ENCODE measurements at places on chromosomes 6 and 20.

DNA sequence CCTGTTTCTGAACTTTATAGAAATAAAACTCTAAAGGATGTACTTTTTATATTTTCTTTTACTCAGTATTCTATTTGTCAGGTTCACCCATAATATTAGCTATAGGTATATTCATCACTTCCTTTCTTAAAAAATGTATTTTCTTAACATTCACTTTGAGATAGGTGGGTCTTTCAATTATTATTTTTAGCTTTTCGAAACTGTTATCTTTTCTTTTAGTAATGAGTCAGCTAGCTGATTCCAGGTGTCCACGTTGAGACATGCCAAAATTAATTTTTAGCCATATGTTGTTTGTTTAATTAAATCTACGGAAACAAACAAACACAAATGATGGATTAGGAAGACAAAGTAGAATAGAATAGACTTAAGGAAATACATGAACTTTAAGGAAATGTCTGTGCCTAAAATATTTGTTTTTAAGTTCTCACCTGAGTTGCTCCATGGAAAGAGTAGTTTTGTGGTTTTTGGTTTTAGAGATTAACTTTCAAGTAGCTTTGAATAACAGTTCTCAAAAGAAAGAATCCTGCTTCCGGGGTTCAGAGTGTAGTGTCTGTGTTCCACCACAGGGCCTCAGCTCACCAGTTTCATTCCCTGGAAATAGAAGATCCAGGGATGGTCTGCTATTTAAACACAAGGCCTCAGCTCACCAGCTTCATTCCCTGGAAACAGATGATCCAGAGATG is 435.0 kb downstream of the HAO1 start:
- DNase-seq: no peak

DNA sequence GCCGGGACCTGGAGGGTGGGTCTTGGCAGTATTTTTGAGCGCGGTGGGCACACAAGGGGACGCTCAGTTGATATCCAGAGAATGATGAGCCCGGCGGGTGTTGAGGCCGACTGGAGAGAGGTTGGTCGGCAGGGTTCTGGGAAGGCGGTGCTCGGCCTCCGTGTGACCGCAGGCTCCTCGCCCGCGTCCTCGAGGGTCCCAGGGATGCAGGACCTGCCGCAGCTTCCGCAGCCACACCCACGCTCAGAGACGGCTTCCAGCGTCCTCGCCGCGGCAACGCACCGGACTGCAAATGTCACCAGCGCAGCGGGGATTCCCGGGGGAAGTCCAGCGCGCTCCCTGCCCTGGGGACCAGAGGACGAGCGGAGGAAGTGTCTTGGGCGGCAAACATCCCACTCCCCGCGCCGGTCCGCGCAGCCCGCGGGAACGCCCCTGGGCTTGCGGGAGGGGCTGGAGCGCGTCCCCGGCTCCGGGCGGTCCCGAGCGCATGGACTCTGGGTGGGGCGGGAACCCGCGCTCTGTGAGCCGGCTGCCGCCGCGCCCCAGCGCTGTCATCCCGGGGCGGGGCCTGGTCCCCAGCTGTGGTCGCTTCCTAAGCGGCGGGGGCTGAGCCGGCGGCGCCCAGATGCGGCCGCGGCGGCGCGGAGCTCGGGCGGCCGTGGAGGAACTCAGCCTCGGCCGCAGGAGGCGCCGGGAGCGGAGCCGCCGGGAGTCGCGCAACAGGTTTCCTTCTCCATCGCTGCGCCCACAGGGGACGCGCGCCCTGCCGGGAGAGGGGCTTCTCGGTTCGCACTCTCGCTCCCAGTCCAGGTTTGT is at the start of gene STX11:
TSS of gene STX11 (plus strand) at position 624 of the 816 bp plus-strand sequence. CDS start 36,111 bp downstream, outside the sequence.
- DNase-seq: peak; percentile 85

DNA sequence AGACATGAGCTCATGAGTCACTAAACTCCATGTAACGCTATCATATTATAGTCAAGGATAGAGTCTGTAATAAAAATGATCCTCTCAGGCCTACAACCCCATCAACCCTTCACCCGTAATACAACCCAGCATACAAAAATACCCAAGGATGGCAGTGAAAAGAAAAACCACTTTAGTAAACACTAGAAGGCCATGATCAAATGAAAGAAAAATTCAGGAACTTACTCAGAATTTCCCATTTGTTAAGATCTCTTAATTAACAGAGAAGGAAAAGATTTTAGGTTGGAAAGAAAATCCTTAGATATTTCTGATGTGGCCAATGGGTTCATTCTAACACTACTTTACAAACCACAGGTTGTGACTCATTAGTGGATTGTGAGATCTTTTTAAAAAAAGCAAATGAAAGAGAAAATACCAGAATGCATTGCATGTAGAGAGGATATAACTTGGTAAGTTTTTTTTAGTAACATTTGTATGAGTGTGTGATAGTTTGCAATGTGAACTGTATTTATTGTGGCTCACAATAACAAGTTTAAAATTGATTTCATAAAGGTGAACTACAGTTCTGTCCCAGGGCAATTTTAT is 8.0 kb upstream of the UBE2J1 start:
- DNase-seq: no peak

DNA sequence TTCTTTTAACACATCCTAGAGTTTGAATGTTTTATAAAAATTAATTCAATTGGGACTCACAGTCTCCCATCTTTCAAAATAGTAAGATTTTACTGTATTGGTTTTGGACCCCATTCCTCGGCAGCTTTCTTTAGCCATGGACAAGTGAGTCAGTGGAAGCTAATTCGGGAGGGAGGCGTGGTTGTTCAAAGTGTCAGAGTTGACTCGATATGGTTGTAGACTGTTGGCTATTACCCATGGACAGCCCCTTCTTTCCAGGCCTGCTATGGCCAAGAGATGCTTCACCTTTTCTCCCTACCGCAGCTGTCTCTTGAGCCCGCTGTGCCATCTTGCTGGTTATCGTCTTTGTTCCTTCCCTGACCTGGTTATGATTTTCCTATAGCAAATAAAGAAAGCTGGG is 243.0 kb downstream of the CD83 start:
- DNase-seq: no peak

- DNase-seq: no peak
These were observed 162.0 kb upstream of the SOX4 start for GRCh38 chr6:21431526-21431925.

DNA sequence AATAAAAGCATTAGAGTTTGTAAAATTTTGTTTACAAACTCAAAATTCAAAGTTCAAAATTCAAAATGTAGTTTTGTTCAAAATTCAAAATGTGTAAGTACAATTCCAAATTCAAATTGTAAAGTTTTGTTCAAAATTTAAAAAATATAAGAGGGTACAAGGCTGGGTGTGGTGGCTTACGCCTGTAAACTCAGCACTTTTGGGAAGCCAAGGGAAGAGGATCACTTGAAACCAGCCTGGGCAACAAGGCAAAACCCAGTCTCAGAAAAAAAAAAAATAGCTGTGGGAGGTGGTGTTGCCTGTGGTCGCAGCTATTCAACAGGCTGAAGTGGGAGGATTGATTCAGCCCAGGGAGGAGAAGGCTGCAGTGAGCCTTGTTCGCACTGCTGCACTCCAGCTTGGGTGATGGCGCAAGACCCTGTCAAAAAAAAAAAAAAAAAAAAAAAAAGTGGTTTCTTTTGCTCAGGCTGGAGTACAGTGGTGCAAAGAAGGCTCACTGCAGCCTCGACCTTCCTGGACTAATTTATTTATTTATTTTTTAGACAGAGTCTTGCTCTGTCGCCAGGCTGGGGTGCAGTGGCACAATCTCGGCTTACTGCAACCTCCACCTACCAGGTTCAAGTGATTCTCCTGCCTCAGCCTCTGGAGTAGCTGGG is 5.4 kb upstream of the ZBTB12 start:
- no peak for DNase-seq

DNA sequence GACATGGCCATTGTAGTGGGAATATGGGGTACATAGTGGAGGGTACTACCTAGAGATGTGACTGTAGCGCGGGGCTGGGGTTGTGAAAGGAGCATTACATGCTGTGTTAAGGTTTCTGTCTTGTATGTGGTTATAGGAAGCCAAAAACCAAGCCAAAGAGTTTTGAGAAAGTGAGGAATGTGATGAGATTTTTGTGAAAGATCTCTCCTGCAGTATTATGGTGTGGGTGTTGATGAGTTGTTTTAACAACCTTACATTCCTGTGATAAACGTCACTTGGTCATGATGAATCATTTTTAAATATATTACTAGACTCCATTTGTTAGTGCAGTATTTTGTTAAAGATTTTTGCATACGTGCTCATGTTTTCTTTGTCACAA is 48.9 kb downstream of the ZFAND3 start:
- no peak for DNase-seq

DNA sequence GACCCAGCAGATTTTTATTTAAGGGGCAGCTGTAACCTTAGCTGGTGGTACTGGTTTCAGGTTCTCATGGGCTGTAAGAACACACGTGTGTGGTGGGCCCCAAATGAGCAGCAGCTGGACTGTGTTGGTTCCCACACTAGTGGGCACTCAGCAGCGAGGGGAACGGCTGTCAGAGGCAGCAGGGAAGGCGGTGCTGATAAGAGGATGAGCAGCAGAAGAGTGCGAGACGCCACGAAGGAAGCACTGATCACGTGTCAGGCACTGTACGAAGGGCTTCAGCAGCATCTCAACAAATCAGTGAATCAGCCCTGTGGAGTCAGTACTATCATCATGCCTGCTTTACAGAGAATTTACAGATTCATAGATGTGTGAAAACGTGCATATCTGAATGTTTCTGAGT is 41.0 kb upstream of the EMILIN3 start:
- DNase-seq: no peak

GRCh38 chr6:155223646-155224451 is 40.0 kb upstream of the CLDN20 start:
- DNase-seq: peak; percentile 63

DNA sequence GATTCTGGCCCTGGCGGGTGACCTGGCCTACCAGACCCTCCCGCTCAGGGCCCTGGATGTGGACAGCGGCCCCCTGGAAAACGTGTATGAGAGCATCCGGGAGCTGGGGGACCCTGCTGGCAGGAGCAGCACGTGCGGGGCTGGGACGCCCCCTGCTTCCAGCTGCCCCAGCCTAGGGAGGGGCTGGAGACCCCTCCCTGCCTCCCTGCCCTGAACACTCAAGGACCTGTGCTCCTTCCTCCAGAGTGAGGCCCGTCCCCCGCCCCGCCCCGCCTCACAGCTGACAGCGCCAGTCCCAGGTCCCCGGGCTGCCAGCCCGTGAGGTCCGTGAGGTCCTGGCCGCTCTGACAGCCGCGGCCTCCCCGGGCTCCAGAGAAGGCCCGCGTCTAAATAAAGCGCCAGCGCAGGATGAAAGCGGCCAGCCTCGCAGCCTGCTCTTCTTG is 868 bp upstream of the SLC2A4RG start:
- DNase-seq: no peak

DNA sequence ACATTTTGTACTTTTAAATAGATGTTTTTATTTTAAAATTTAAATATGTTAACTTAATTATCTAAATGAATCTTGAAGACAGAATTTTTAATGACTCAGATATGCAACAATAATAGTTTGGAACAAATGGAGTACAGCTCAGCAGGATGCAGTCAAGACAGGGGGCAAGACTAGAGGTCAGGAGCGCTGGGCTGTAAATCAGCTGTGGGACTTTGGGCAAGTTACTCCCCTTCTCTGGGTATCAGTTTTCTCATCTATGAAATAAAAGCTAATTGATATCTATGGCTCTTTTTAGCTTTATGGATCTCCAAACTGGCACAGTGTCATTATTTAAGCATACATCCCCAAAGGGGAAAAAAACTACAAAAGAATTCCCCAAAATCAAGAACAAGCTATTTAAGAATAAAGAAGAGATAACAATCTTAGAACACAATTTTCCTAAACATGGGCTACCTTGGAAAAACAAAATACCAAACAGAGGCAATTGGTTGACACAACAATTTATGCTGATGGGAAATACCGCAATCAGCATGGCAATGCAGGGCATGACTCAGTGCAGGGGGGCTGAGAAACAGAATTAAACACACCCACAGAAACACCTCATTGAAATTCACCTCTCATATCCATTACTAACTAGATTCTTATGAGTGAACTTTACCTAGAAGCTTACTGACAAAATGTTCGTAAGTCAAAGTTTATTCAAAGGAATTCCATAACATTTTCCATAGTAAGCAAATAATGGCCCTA is 188.2 kb downstream of the SIM1 start:
- DNase-seq: no peak

DNA sequence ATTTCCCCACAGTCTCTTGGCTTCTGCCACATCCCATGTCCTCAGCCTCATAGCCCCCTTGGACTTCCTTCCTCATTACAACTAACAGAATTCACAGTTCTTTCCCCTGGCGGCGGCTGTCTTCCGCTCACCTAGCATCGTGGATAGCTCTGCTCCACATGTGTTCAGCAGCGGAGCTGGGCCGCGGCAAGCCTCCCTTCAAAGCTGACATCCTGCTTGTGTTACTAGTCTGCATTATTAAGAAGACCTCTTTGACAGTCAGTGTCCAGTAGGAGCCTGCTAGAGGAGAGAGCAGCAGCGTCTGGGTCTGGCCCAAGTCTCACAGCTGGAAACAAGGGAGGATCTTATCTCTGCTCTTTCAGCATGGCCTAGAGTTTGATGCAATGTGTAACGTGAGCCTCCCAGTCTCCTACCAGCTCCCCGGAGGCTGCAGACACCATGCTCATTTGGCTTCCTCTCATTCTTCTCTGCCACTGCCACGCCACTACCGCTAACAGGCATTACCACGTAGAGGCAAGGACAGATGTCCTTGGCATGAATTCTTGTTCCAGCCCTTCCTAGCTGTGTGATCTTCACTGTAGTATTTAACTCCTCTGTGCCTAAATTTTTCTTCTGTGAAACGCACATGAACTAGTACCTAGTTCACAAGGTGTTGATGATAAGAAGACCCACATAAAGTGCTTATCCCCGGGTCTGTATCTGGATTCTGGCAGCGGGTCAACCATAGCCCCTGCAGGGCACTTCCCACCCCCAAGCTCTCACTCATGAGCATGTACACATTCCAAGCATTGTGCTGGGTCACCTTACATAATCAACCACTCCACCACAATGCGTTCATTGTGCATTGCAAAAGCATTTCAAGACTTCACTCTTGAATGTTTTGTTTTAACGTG is 107.1 kb upstream of the BACH2 start:
- DNase-seq: no peak

GRCh38 chr6:150165020-150165702 is 22.3 kb downstream of the PPP1R14C start:
- no peak for DNase-seq

GRCh38 chr20:5834436-5835005 is 84.3 kb downstream of the SHLD1 start:
- DNase-seq: no peak

DNA sequence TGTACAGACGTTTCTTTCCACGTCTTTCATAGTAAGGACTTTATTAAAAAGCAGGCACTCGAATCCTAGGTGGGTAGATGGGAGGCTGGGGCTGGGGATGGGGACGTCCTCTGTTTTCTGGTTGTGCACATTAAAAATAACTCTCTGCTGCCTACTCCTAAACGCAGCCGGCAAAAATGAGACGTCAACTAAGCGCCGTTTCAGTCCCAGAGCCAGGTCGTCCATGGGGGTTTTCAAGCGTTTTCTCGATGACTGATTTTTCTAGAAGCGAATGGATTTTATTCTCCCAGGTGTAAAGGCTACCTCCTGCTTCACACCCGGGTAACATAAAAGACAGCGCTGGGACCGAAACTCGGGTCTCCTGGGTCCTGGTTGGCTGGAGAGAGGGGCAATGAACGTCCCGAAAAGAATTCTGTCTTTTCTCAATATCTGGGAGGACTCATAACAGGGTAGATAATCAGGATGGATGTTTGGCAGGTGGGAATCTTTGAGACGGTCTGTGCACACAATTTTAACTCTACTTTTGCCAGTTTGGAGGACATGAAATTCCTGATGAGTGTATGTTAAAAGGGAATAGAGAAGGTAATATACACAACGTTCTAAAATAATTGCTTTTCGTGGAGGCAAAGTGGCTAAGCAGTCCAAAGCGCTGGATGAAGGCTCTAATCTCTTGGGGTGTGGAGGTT is 25.2 kb downstream of the GPX6 start:
- DNase-seq: no peak
